Muscle of back (tissue), 13 donors: ENCODE measurements at places on chromosomes 12 and 14.
A peak's percentile ranks its signal among the peaks of the same experiment; 100 is the strongest.

DNA sequence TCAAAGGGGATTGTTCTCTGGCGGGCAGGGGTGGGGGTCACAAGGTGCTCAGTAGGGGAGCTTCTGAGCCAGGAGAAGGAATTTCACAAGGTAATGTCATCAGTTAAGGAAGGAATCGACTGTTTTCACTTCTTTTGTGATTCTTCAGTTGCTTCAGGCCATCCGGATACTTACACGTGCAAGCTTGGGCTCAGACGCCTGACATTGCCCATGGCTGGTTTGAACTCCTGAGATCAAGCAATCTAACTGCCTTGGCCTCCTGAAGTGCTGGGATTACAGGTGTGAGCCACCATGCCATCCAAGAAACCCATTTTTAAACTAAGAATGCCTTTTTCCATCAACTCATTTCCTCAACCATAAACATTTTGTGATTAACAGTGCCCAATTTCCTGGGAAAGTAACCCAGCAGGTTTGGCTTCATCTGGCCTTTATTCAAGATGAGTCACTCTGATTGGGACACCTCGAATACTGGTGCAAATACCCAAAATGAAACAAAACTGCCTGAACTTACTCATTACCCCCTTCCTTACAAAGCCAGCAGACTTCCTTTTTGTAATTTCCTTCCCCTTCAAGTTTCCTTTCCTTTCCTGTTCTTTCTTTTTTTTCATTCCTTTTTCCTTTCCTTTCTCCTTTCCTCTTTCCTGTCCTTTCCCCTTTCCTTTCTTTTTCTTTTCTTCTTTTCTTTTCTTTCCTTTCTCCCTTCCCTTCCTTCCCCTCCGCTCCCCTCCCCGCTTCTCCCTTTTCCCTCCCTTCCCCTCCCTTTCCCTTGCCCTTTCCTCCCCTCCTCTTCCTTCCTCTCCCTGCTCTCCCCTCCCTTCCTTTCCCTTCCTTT, 10.2 kb upstream of the RNASE10 start:
- DNase-seq = no peak

GRCh38 chr12:49049566-49050224, 10.9 kb downstream of the KMT2D start:
- no peak for DNase-seq

GRCh38 chr12:124774054-124774461, 89.6 kb downstream of the SCARB1 start:
- DNase-seq = no peak

GRCh38 chr14:72254202-72254936, 322.1 kb downstream of the RGS6 start:
- no peak for DNase-seq

DNA sequence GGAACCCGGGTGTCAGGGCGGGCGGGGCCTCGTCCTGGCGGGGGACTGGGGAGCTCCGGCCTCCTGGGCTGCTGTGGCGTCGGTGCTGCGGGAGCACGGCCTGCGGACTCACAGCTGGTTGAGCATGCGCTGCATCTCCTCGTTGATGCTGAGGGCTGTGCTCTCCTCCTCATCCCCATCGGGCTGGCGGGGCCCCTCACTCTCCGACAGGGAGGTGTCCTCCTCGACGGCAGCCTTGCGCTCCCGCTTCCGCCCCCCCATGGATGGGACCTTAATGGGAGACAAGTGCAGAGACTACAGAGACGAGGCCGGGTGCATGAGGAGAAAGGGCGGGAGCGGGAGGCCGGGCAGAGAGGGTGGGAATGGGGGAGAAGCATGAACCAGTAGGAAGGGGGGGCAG, 7.3 kb downstream of the IFFO1 start:
- DNase-seq = no peak

DNA sequence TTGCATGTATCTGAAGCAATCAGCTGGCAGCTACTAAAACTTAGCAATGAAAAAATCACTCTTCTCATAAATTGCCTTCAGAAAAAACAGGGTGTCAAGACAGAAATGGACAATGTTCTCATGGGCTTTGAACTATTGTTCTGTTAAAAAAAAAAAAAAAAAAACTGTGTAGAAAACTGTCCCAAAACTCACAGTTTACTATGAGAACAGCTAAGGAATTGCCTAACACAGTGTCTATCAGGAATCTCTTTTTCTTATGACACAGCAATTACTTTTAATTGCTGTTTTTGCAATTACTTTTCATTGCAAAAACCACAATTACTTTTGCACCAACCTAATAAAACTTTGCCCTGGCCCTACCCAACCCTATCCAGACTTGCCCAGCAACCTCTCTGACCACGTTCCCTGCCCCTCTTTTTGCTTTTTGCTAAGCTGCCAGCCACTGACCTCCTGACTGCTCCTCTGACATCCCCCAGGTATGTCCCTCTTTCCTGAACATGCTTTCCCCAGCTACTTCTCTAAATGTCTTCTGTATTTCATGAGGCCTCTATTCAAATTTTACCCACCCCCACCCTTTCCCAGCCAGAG, 68.0 kb upstream of the SLCO1C1 start:
- DNase-seq = no peak

GRCh38 chr12:400828-401227, 616 bp upstream of the CCDC77 start:
- no peak for DNase-seq

- no peak for DNase-seq
These were observed 767 bp upstream of the CCNT1 start for GRCh38 chr12:48717252-48717695.

DNA sequence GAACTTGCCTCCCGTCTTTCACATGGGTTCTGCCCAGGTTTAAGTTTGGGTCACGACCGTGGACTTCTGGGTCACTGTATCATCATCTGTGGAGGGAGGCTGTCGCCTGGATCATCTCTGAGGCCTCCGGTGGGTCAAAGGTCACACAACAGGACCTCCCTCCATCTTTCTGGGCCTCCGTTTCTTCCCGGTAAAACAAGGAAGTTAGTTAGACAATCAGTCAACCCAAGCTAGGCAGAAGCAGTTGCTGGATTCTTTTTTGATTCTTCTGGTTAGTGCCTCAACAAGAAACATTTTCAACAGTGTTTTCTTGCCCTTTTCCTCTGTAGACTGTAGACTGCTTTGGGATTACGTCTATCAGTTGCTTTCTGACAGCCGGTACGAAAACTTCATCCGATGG, 186.6 kb upstream of the BCL2L14 start:
- DNase-seq = no peak

DNA sequence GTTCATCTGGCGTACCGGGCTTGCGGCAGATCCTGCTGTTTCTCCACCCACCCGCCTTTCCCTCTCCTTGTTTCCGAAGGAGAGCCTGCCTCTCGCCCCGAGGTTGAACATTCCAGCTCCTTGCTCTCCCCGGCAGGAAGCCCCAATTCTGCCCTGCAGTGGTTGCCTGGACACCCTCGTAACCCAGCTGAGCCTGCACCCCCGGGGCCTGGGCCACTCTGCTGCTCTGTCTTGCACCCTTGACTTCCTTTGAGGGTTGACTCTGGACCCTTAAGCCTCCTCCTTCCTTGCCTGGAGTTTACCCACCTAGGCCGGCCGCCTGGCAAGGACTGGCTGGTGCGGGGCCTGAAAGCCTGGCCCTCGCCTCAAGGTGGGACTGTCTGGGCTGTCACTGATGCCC, 25.8 kb upstream of the NCOR2 start:
- DNase-seq = no peak

- no peak for DNase-seq
These were observed 138.0 kb downstream of the C12orf75 start for GRCh38 chr12:105468464-105468863.

DNA sequence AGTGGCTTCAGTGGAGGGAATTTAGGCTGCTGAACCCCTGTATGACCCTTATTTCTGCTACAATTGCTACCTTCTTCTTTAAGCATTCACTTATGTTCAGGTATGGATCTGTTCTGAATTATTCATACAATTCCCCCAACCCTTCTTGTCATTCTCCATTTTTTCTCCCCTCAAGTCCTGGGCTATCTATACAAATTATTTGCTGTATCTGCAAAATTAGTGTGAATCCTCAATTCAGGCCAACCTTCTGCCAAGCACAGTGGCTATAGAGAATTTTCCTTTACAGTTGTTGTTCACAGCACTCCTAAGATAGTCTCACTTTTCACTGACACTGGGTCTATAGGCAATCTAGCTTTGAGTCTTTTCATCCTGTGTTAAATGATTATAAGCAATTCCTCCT, 119.2 kb upstream of the CNTN1 start:
- no peak for DNase-seq

DNA sequence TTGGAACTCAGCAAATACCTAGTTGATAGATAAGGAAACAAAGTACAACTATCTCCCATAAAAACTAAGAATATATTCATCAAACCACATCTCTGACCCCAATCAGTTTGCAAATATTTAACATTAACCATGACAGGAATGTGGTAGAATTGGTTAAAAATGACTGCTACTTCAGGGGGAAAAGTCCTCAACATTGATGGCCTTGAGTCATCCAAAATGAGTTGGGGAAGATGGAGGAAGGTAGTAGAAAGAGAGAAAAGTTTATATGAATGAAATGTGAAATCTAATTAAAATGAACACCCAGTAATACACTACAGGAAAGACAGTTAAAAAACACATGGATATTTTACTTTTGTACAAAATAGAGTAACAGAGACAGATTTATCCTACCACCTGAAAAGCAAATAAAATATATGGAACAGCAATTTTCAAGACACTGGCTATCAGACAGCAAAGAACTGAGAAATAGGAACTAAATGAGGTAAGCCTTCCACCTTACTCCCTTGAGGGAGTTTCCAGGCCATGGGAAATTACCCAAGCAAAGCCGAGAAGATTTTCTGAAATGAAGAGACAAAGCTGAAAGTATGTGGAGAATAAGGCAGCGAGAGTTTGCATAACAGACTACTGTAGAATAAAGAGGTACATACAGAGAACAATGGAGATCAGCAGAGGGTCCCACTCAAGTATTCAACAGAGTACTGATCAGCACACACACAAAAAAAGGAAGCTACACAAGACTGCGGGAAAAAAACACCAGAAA, 49.6 kb downstream of the TC2N start:
- no peak for DNase-seq

- DNase-seq = no peak
These were observed 248.6 kb downstream of the CEP128 start for GRCh38 chr14:80692903-80693302.

GRCh38 chr12:107326237-107326636, 232.9 kb upstream of the CRY1 start:
- DNase-seq = no peak

GRCh38 chr12:111643427-111643826, 42.3 kb downstream of the BRAP start:
- no peak for DNase-seq

- DNase-seq = no peak
These were observed 70.1 kb downstream of the GSC start for GRCh38 chr14:94699831-94700230.

GRCh38 chr14:59484639-59485175, 390 bp downstream of the JKAMP start:
- DNase-seq = no peak

DNA sequence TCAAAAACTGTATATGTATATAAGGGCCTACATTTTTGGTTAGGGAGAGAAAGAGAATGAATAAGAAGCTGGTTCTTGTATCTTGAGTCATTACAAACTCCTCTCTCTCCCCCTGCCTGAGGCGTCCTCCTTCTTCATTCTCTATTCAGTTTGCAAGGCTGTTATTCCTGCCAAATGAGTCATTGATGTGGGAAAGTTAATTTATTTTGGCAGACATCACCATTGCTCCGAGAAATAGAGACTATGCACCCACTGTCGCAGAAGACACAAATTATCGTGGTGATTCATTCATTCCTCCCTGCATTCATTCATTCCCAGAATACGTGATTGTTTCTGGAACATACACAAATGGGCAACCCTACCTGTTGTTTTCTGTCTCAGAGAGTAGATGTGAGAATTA, 112.5 kb upstream of the MED13L start:
- no peak for DNase-seq

DNA sequence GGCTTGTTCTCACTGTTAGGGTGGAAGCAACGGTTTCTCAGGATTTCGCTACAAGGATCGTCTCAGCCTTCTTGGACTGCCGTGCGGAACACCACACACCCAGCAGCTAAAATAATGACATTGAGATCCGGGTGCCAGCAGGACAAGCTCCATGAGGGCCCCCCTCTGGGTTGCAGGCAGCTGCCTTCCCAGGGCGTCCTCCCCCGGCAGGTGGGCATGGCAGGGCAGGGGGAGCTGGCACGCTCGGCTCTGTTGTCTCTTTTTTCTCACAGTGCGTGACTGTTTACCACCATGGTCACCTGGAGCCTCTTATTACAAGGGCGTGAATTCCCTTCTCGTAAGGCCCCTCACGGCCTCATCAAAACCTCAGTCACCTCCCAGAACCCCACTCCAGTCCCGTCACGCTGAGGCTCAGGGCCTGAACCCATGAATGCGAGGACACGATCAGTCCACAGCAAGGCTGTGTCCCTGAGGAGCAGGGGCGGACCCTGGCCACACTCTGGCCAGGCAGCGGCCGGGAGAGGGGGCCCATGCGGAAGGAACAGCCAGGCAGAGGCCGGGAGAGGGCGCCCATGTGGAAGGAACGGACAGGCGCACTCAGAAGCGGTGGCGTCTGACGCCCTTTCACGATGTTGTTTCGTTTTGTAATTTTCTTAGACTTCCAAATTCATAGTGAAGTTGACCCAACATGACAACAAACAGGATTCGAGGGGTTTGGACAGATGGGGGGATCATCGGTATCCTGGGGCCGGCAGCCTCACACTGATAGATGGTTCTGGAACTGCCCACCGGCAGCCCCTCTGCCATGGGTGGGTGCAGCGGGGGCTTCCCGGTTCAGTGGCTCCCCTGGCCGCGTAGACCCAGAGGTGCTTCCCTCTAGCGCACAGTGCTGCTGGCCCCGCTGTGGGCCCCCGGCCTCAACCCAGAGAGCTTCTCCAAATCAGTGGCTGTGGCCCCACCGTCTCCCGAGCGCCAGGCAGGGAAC, 10.0 kb downstream of the LRCOL1 start:
- peak; percentile 82 for DNase-seq

GRCh38 chr12:58873496-58873895, 46.8 kb downstream of the LRIG3 start:
- DNase-seq = no peak

DNA sequence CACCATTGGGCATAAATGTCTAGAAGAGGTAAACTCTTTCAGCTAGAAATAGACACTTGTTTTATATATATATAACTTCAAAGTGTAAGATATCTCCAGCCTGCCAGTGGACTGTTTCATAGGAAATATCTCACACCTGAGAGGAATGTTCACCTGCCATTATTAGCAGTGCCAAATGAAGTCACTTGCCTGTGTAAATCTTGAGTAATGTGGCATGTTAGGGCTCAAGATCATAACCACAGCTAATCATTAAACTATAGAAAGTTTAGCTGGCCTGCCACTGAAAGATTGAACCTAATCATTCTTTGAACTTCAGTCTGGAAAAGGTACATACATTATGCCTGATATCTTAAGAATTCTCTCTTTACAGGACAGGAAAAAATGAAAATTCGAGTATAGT, 25.5 kb upstream of the KCNJ8 start:
- no peak for DNase-seq
